ENCODE measurements at places on chromosomes 11 and 22. TPM values are rescaled to one million over a fixed set of nuclear protein-coding genes. Genes with fewer than 3 reads are reported as not detected.
A peak's percentile ranks its signal among the peaks of the same experiment; 100 is the strongest.

ZBTB16 gene
- 0.19 TPM for polyA plus RNA-seq

DNA sequence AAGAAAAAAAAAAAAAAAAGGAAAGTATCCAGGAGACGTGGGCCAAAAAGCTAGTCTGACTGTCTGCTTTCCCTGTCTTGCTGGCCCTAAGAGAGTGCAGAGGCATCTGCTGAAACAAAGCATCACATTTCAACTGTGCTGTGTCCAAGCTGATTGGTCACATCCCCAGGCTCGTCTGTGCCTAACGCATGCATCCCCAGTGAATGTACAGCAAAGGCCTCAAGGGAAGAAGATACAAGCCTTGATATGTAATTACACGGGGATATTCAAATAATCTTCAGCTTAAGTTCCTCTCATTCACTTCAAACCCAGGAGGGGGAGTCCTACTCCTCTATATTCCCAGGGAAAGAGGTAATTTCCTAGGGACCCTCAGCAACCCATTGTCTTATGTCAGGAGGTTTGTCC lies 5.4 kb upstream of the SORL1 start:
- H3K27ac ChIP-seq: no peak overlapping the region
- no peak for DNase-seq
- H3K4me1 ChIP-seq: peaks cover 9% of the 10 kb centered on the region
- peaks cover 3% of the 10 kb centered on the region for H3K27me3 ChIP-seq
- no peak overlapping the region for H3K4me3 ChIP-seq

DNA sequence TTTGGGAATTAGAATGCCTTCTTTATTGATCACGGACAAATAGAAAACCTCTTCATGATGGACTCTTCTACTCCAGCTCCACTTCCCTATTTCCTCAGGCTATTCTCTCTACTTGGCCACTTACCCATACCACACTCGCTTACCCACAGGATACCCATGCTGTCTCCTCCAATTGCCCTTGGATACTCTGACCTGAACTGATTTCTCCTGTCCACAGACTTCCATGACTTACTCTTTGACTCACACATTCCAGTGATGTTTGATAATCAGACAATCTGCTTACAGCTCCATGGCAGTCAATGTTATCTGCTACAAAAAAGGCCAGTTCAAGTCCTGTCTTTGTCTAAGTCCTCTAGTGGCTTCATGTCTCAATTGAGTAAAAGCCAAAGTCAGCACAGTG lies 292.0 kb upstream of the CTSC start:
- H3K4me1 ChIP-seq: no peaks in the 10 kb centered on the region
- no peak overlapping the region for H3K4me3 ChIP-seq
- no peak for DNase-seq
- H3K27ac ChIP-seq: no peak overlapping the region
- no peaks in the 10 kb centered on the region for H3K27me3 ChIP-seq

DNA sequence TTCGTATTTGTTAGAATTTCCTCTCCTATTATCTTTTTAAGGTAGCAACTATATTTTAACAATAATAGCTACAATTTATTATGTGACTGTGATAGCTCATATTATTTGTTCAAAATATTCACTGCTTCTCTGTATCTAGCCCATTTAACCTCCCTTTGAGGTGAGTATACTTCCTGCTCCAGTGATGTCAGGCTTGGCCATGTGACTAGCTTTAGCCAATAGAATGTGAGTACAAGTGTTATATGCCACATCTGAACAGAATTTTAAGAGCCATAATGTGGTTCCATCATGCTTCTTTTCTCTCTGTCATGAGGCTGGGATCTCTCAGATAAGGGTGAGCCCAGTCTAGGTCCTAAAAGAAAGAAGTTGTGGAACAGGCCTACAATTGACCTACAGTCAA lies 217.6 kb downstream of the TTC28 start:
- H3K36me3 ChIP-seq: no peaks in the 10 kb centered on the region
- DNase-seq: no peak

DNA sequence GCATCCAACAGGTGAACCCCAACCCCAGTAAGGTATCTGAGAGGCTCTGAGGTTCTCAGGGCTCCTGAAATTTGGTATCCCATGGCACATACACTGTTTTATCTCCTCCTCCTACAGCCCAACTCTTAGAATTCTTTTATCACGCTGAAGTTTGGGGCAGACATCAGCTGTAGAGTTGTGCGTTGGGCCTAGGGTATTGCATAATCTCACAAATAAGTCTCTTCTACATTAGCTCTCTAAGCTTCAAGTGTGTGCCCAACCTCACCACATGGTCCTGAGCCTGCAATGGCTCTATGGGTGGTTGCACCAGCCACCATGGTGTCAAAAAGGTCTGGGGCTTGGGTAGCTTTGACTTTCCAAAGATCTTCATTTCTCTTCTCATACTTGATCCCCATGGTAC lies 603.0 kb downstream of the BUD13 start:
- H3K4me3 ChIP-seq: no peak overlapping the region
- 0 out of 2 replicates have a peak, but pooled peaks cover 2% of the 10 kb centered on the region for H3K4me1 ChIP-seq
- H3K36me3 ChIP-seq: no peaks in the 10 kb centered on the region
- H3K27ac ChIP-seq: no peak overlapping the region
- no peak for DNase-seq
- H3K27me3 ChIP-seq: no peaks in the 10 kb centered on the region

TEX54 gene
- not detected for polyA plus RNA-seq

STK33 gene
- polyA plus RNA-seq: 8.8 TPM

DNA sequence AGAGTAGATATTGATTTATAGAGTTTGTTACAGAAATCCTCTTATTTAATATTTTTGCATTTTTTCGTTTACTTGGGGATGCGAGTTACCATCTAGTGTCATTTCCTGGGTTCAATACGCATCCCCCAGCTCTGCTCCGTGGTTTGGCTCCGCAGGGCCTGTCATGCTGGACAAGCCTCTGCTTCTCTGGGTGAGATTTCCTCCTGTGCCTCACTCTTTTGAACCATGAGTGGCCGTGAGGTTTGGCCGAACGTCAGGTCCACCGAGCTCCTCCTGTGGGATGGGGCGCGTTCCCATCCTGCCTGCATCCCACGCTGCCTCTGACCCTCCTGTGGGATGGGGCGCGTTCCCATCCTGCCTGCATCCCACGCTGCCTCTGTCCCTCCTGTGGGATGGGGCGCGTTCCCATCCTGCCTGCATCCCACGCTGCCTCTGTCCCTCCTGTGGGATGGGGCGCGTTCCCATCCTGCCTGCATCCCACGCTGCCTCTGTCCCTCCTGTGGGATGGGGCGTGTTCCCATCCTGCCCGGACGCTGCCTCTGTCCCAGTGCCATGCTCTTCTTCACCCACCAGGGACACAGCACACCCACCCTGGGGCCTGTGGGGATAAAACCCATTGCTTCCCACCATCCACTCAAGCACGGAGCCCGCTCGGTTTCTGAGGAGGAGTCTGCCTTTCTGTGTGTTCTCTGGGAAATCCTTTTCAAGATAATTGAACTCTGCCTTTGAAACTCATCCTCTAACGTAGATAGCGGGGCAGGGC lies 506.8 kb downstream of the BRD1 start:
- no peak overlapping the region for H3K4me3 ChIP-seq
- H3K27me3 ChIP-seq: no peaks in the 10 kb centered on the region
- DNase-seq: no peak
- H3K4me1 ChIP-seq: no peaks in the 10 kb centered on the region
- no peaks in the 10 kb centered on the region for H3K36me3 ChIP-seq

- H3K4me3 ChIP-seq: no peak overlapping the region
- no peak overlapping the region for H3K27ac ChIP-seq
- DNase-seq: no peak
- H3K4me1 ChIP-seq: no peaks in the 10 kb centered on the region
- H3K36me3 ChIP-seq: no peaks in the 10 kb centered on the region
- H3K27me3 ChIP-seq: no peaks in the 10 kb centered on the region
These were observed 10.9 kb downstream of the MTMR2 start for GRCh38 chr11:95912902-95913560.

GRCh38 chr22:37139762-37140161 lies 10.0 kb downstream of the IL2RB start:
- no peaks in the 10 kb centered on the region for H3K36me3 ChIP-seq
- no peak for DNase-seq
- no peaks in the 10 kb centered on the region for H3K4me1 ChIP-seq
- no peak overlapping the region for H3K27ac ChIP-seq
- H3K27me3 ChIP-seq: no peaks in the 10 kb centered on the region

DNA sequence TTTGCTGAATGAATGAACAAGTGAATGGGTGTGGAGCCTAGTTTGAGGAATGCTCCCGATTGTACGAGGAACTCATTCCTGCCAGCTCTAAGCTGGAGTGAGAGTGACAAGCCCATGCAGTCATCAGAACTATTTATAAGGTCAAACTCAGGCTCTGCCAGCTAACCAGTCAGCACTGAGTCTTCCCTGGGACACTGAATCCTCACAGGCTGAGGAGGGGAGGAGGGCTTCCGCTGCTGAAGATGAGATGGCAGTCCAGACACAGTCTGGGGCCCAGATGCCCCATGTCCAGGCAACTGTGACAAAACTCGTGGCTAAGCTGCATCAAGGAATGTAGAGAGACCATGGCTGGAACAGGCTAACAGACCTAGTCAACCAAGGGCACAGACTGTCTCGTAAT lies 4.0 kb downstream of the LRP4 start:
- H3K4me3 ChIP-seq: no peak overlapping the region
- no peak overlapping the region for H3K27ac ChIP-seq
- H3K27me3 ChIP-seq: peaks cover 10% of the 10 kb centered on the region
- H3K4me1 ChIP-seq: peaks cover 18% of the 10 kb centered on the region

DERL3 gene
- polyA plus RNA-seq: 27.8 TPM

SNX19 gene
- polyA plus RNA-seq: 22.1 TPM

DNA sequence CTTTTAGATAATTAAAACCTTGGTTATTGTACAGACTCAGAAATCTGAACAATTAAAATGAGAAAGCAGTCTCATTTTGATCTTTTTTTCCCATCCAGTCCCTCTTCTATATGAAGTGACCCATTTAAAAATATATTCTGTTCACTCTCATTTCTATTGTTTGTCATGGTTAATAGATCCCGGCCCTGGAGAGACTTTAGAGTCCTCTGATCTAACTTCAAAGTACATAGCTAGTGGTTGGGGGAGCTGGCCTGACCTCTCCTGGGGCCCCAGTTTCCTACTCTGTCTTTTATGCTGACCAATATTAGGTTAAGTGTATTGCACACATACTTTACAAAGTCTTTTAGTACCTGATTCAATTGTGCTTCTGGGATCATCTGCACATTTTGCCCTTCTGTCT lies 13.5 kb downstream of the MRPL48 start:
- H3K4me3 ChIP-seq: no peak overlapping the region
- no peaks in the 10 kb centered on the region for H3K36me3 ChIP-seq
- no peak overlapping the region for H3K27ac ChIP-seq
- no peaks in the 10 kb centered on the region for H3K4me1 ChIP-seq
- DNase-seq: no peak
- H3K27me3 ChIP-seq: no peaks in the 10 kb centered on the region

OR6A2 gene
- 0.14 TPM for polyA plus RNA-seq

EHD1 gene
- 31.5 TPM for polyA plus RNA-seq

- no peaks in the 10 kb centered on the region for H3K36me3 ChIP-seq
- H3K27ac ChIP-seq: no peak overlapping the region
- peak overlapping the region; percentile 100 for H3K4me3 ChIP-seq
- peaks cover 10% of the 10 kb centered on the region for H3K4me1 ChIP-seq
- H3K27me3 ChIP-seq: no peaks in the 10 kb centered on the region
These were observed 1.3 kb downstream of the CBL start for GRCh38 chr11:119207415-119207960.

- H3K27me3 ChIP-seq: no peaks in the 10 kb centered on the region
- H3K4me1 ChIP-seq: no peaks in the 10 kb centered on the region
- DNase-seq: no peak
- no peak overlapping the region for H3K27ac ChIP-seq
- H3K4me3 ChIP-seq: no peak overlapping the region
These were observed 36.2 kb downstream of the DLG2 start for GRCh38 chr11:85590848-85591483.

SLC6A5 gene
- polyA plus RNA-seq: not detected

GRAP2 gene
- 0.19 TPM for polyA plus RNA-seq
